ENCODE measurements at places on chromosomes 6 and 20.

GRCh38 chr6:138988469-138988834, 399 bp upstream of the REPS1 start:
- DNase-seq, result no peak

DNA sequence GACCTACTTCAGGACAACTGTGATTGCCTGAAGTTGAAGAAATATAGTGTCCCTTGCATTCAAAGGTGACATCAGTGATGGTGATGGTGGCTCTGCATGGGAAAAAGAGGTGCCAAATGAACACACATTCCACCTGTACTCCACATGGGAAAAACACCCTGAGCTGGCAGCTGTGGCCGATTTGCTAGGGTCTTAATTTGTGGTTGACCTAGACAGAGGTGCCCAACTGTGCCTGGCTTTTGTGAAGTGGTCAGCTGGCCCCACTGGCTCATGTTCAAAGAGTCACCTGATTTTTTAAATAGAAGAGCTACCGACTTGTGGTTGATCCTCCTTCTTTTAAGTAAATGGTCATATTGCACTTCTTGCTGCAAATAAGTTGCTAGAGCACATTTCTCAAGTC, 7.6 kb upstream of the GCNT2 start:
- no peak for DNase-seq

DNA sequence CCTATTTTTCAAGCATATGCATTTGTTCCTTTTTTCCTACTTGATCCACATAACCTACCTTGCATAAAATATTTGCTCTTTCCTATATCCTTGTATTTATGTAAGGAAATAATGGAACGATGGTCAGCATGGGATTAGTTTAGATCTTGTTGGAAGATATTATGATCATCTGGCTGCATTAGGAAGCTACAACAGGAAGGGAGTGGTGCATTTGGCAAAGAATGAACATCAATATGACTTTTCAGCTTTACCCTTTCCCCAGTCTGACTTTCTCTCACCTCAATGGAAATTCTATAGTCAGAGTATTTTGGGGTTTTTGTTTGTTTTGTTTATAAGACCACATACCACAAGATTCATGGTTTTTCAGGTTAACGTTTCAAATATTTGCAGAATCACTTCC, 66.0 kb downstream of the HS3ST5 start:
- no peak for DNase-seq

GRCh38 chr6:127952176-127952575, 51.3 kb upstream of the THEMIS start:
- DNase-seq, result no peak

DNA sequence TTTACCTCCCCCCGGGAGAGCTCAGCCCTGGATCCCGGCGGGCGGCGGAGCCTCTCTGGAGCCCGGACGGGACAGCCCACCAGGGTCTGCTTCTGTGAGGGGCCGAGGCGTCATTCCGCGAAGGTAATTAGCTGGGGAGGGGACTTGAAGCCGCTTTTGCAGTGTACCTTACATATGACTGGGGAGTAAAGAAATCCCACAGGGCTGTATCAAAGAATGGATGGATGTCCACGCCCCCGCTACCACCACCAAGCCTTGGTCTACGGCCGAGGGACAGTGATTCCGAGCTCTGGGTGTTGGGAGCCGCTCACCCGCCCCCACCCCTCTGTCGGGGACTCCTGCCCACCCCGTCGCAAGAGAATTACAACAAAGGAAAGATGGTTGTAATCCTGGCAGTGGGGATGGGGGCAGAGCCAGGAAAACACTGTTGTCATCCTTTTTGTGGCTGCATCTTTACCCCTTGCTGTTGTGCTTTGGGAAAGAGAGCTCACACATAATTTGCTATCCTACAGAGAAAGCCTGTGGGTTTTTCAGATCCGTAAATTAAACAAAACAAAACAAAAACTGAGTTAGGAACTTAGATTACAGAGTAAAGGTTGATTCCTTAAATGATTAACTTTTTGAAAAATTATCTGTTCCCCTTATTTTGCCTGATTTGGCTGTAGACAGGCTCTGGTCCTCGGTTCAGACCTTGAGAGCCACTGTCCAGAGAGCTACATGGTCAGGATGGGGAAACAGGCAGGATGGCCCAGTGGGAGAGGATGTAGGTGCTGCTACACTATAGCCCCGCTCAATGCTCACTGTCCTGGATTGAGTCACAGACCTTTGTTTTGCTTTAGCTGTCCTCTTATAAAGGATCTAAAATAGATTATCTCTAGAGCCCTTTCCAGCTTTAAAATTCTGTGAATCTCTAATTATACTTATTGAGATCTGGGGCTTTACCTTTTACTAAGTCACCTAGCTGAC, 997 bp upstream of the FBXO30 start:
- DNase-seq, result peak; percentile 66

- DNase-seq, result peak; percentile 96
These were observed 22.7 kb upstream of the ZNF184 start for GRCh38 chr6:27495386-27496135.

DNA sequence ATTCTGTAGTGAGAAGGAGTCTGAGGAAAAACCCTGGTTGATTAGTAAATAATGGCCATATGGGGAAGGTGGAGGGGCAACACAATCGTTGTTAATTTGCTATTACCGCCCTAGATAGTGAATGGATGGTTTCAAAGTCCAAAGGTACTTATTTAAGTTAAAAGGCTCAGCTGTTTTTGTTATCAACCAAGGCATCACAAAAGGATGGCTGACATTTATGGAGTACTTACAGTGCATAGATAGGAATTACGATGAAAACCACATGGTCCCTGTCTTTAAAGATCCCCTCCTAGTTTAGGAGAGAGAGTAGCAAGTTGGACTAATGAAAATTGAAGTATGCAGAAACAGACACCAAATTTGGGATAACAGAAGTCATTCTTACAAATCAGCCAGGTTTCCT, 319.6 kb downstream of the CDKAL1 start:
- no peak for DNase-seq

DNA sequence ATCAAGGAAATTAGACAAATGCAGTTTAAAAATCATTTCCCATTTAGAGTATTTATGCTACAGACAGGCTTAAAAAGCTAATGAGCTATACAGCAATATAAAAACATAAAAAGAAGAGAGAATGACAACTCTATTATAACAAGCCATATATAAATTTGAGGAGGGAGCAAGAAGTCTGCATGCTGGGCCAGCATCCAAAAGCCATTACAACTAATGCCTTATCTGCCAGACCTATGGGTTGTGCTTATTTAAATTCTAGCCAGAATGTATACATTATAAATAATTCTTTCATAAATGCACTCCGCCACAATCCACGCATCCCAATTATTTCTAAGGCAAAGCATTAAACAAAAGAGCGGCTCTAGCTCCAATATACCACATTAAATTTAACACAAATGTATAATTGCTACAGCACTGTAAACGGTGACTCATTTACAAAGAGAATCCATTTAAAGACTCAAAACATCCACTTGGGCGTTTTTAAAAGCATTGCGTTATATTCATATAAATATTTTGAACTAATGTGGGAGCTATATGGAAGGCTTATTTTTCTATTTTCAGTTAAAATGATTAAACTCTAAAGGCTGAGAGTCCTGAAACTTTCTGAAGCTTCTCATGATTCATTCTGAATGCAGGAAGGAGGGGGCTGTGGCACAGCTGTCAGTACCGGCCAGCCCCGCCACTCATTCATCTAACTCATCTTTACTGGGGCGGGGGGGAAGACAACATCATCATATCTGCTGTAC, 37.7 kb upstream of the RAB22A start:
- DNase-seq, result no peak

All from OCI-M1 (cell line).